ENCODE measurements at places on chromosomes 5 and 9. TPM values are rescaled to one million over a fixed set of nuclear protein-coding genes. Genes with fewer than 3 reads are reported as not detected.
A peak's percentile ranks its signal among the peaks of the same experiment; 100 is the strongest.

The GHR gene
- not detected for total RNA-seq

DNA sequence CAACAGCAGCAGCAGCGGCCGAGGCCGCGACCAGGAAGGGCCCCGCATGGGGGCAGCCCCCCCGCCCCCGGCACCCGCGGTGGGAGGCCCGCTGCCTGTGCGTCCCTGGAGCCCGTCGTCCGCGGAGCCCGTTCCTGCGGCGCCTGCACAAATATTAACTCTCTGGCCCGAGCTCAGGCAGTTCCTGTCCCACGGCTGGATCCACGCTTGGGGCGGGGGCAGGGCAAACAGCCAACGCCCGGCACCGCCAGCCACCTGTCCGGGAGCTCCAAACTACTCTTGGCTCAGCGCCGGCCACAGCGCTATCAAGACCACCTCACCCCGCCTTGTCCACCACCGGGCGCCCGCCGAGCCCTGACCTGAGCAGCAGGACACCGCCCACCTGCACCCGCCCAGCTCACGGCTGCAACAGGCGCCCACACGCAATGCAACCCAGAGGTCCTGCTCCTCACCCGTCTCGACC, at the start of gene LRRC26:
Gene LRRC26 (minus strand): TSS at position 156 of the 463 bp plus-strand sequence. CDS start 108 bp downstream, at position 48.
- DNase-seq: no peak
- H3K36me3 ChIP-seq: no peaks in the 10 kb centered on the region
- peaks cover 31% of the 10 kb centered on the region for H3K27me3 ChIP-seq

The TMEM252 gene
- total RNA-seq: not detected

The WNT8A gene
- not detected for total RNA-seq

DNA sequence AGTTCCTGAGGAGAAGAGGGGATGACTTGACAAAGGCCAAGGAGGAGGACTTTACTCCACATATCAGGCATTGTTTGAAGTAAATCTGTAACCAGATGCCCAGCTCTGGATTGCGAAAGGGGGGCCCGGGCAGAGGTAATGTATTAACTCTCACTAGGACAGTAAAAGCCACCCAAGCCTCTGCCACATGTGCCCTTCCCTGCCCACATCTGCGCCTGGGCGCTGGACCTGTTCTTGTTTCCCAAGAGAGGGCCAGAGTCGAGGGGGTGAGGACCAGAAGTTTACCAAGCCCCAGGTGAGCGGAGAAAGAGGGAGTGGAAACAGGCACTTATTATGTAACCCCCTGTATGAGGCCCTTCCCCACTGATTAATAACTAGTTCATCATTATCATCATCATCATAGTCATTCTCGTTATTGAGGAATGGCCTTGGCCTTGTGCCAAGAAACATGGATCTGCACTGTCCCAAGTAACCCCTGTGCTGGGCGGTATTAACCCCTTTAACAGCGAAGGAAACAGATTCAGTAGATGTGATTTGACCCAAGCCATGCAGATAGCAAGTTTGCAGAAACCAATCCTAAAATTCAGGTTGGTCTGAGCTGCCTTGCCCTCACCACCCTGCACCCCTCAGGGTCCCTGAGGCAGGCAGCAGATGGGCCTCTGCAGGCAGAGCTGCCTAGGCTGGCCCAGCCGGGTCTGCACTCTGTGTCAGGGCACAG, at the start of gene SLC23A1:
Gene SLC23A1 (minus strand): TSS at position 23 of the 718 bp plus-strand sequence. CDS start 44 bp downstream, outside the sequence.
- H3K4me3 ChIP-seq: no peak within 1 kb of the TSS
- DNase-seq: no peak
- peaks cover 38% of the 10 kb centered on the region for H3K4me1 ChIP-seq
- no peaks in the 10 kb centered on the region for H3K27me3 ChIP-seq
- peak within 1 kb of the TSS; percentile 92 for H3K27ac ChIP-seq
- no peaks in the 10 kb centered on the region for H3K36me3 ChIP-seq

The STXBP1 gene
- total RNA-seq: 26.5 TPM

The IL6ST gene
- total RNA-seq: 65.1 TPM

DNA sequence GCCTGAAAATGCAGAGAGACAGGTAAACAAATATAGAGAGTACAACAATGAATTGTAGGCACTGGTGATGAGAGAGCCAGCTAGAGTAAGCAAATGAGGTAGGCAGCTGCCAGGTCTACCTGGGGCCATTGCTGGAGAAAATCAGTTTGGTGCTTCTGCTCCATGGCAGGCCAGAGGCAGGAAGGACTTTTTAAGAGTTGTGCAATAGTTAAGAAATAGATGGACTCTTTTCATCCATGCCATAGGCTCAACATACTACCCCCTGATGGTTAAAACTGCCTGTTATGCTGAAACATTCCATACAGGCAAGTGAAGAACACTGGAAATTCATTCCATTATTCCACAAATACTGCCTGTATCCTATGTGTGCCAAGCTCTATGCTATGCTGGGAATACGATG, 86.5 kb upstream of the CCDC112 start:
- DNase-seq: no peak
- no peaks in the 10 kb centered on the region for H3K36me3 ChIP-seq
- no peak overlapping the region for H3K27ac ChIP-seq
- no peak overlapping the region for H3K4me3 ChIP-seq

- no peaks in the 10 kb centered on the region for H3K27me3 ChIP-seq
- peaks cover 26% of the 10 kb centered on the region for H3K4me1 ChIP-seq
- no peak overlapping the region for H3K27ac ChIP-seq
- no peaks in the 10 kb centered on the region for H3K36me3 ChIP-seq
Measured at GRCh38 chr9:132883349-132884294, 4.9 kb downstream of the SPACA9 start.

DNA sequence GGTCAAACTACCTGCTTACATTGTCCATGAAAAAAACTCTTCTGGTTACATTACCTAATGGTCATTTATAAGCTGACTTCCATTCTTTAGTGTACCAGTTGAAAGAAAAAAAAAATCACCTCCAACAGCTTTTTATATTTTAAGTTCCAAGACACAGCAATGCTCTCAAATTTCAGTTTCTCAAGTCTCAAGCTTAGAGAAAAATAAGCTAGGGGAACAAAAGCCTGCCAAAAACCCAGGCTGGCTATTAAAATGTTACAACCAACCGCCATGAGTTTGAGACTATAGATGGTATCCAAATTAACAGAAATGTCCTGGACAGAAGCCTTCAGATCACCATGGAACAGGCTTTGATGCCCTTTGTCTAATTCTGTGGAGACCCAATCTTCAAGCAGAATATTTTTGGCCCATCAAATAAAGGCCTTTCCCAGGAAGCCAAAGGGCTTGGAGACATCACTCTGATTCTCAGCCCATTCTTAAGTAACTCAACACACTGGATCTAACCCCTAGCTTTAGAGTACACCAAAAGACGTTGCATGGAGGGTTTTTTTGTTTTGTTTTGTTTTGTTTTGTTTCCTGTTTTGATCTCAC, 343.7 kb downstream of the GLIS3 start:
- no peak overlapping the region for H3K4me3 ChIP-seq
- H3K36me3 ChIP-seq: no peaks in the 10 kb centered on the region
- H3K27me3 ChIP-seq: no peaks in the 10 kb centered on the region
- no peaks in the 10 kb centered on the region for H3K4me1 ChIP-seq

- peak overlapping the region; percentile 9 for H3K4me3 ChIP-seq
- peak overlapping the region; percentile 72 for H3K27ac ChIP-seq
- peaks cover 30% of the 10 kb centered on the region for H3K4me1 ChIP-seq
Measured at GRCh38 chr9:130107234-130107861, 53.6 kb downstream of the GPR107 start.

DNA sequence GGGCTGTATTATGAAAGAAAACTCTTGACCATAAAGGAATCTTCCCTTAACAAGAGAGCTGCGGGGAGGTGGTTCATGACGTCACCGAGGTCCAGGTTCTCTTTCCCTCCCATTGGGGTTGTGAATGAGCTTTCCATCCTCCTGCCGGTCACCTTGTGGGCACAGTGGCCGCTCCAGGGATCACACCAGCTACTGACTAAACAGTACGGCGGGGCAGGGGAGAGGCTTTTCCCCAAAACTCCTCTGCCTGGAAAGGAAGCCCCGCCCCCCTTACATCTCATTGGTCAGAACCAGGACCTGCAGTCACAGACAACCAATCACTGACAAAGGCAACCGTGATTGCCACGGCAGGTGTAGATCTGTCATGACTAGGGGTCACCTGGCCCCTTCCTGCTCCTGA, 35.6 kb downstream of the ROR2 start:
- H3K27me3 ChIP-seq: peaks cover 39% of the 10 kb centered on the region
- DNase-seq: no peak
- H3K4me1 ChIP-seq: peaks cover 10% of the 10 kb centered on the region

DNA sequence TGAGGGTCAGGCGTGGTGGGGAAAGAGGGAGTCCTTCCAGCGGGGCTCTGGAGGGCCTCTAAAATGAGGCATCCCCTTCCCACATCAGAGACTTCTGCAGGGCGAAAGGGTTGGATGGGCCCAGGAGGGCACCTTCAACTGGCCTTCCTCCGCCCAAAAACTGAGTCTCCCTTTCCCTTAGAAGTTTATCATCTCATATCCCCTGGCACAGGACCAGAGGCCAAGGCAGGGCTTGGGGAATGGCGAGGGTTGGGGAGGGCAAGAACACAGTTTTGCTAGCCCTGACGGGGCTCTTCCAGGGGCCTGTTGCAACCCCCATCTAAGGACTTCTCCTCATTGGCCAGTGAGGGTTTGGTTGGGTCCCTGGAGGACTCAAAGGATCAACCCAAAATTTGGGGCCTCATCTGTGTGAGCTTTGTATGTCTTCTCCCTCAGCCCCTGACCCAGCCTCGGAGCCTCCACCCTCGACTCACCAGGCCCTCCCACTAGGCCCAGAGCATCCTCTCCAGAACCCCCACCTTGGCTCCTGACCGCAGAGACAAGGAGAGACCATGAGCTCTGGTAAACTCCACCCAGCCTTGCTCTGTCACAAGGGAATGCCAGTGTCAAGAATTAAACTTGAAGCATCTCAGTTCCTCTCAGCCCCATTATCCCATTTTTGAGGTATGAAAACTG, 24.1 kb downstream of the AQP7 start:
- H3K36me3 ChIP-seq: peaks cover 1% of the 10 kb centered on the region
- DNase-seq: no peak
- no peaks in the 10 kb centered on the region for H3K27me3 ChIP-seq
- H3K27ac ChIP-seq: no peak overlapping the region
- H3K4me1 ChIP-seq: peaks cover 8% of the 10 kb centered on the region

GRCh38 chr5:179162351-179163235, 102.4 kb downstream of the ZNF354C start:
- no peak overlapping the region for H3K4me3 ChIP-seq
- H3K4me1 ChIP-seq: no peaks in the 10 kb centered on the region
- no peak overlapping the region for H3K27ac ChIP-seq
- no peak for DNase-seq
- no peaks in the 10 kb centered on the region for H3K27me3 ChIP-seq

DNA sequence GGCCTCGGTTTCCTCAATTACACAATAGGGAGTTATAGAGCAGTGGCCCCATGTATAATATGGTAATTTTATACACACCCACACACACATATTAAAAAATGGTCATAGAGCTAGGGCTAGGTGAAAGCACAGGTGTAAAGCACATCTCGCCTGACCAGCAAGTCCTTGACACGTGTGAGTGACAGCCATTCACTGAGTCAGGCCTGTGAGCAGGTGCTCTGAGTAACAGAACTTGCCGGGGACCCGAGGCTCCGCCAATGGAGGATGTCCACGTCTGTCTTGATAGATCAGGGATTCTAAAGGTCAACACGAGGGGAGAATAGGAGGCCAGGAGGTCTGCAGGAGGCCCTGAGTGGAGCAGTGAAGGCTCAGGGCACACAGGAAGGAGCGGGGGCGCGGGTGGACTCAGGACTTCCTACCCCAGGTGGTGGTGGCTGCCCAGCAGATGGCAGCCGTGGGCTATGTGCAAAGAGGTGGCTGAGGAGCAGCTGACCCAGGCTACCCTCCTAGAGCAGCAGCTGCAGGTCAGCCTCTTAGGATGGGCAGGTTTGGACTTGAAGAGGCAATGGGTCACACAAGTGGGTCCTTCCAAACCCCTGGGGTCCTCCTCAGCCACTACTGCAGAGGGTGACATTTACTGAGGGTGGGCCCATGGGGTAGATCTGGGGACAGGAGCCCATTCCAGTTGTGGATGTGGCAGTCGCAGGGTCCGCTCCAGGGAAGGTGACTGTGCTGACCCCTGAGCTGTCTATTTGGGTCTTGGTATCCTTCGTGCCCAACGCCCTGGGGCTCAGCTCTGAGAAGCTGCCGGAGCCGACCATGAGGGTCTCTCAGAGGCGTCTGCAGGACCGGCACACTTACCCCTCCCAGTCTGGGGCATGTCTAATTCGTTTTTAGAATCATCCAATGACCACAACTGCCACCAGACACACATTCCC, 45.9 kb downstream of the PRRT1B start:
- peak overlapping the region; percentile 87 for H3K27ac ChIP-seq
- H3K4me3 ChIP-seq: peak overlapping the region; percentile 15
- H3K36me3 ChIP-seq: peaks cover 64% of the 10 kb centered on the region
- no peaks in the 10 kb centered on the region for H3K27me3 ChIP-seq
- H3K4me1 ChIP-seq: peaks cover 33% of the 10 kb centered on the region

The PRSS3 gene
- total RNA-seq: not detected

- H3K4me3 ChIP-seq: no peak overlapping the region
- no peaks in the 10 kb centered on the region for H3K4me1 ChIP-seq
- H3K27ac ChIP-seq: no peak overlapping the region
- H3K36me3 ChIP-seq: no peaks in the 10 kb centered on the region
- H3K27me3 ChIP-seq: peaks cover 34% of the 10 kb centered on the region
Measured at GRCh38 chr5:123120197-123120596, 31.2 kb downstream of the PRDM6 start.

The SH3TC2 gene
- total RNA-seq: not detected

DNA sequence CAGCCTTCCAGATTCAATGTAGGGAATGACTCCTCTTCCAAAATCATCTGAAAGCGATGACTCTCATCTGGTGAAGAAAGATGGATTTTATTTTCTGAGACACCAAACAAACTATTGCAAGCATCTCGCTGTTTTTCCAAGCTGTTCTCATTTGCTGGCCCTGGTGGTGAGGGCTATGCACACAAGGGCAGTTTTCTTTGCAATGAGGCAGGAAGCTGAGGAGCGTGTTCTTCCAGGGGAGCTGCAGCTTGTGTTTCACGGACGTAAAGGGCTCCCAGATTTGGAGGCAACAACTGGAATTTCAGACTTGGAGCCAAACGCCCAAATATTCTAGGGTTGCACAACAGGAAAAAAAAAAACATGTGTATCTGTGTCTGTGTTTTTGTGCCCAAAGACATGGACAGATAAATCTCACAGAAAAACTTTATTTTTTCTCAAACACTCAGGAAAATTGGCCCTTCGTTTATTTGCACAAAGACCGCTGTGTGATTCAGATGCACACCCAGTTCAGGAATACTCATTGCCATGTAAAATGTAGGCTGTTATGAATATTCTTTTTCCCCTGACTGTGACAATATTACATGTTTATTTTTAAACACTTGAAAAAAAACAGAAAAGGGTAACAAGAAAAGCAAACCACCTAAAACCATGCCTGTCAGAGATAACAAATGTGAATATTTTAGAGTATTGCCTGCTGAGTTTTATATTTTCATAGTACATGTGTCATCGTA, 151.3 kb downstream of the GAS1 start:
- H3K27ac ChIP-seq: no peak overlapping the region
- H3K27me3 ChIP-seq: no peaks in the 10 kb centered on the region

GRCh38 chr5:141598391-141599345, 20.1 kb downstream of the DIAPH1 start:
- peak overlapping the region; percentile 52 for H3K27ac ChIP-seq
- H3K4me3 ChIP-seq: no peak overlapping the region
- no peaks in the 10 kb centered on the region for H3K27me3 ChIP-seq
- peaks cover 11% of the 10 kb centered on the region for H3K36me3 ChIP-seq

The TNC gene
- 0.98 TPM for total RNA-seq
